ENCODE measurements at places on chromosomes 7 and 10.

GRCh38 chr7:109763611-109764010 is 1193.9 kb downstream of the DNAJB9 start:
- DNase-seq = no peak

GRCh38 chr10:132885451-132886210 is 56.7 kb downstream of the CFAP46 start:
- no peak for DNase-seq

DNA sequence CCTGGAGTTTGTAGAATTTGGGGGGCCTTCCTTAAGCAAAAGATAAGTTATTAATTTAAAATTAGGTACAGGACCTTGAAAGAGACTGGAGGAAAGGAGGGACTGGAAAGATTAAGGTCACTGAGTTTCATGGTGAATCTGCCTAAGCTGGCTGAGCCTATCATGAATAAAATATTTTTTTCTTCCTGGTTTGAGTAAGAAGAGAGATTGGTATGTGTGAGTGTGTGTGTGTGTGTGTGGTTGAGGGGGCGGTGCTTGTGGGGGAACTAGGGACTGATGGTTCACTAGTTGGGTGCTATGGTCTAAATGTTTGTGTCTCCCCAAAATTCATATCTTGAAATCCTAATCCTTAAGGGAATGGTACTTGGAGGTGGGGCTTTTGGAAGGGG is 142.5 kb upstream of the PRKCQ start:
- no peak for DNase-seq

GRCh38 chr7:45919231-45919784 is 1.8 kb downstream of the IGFBP3 start:
- DNase-seq = no peak

DNA sequence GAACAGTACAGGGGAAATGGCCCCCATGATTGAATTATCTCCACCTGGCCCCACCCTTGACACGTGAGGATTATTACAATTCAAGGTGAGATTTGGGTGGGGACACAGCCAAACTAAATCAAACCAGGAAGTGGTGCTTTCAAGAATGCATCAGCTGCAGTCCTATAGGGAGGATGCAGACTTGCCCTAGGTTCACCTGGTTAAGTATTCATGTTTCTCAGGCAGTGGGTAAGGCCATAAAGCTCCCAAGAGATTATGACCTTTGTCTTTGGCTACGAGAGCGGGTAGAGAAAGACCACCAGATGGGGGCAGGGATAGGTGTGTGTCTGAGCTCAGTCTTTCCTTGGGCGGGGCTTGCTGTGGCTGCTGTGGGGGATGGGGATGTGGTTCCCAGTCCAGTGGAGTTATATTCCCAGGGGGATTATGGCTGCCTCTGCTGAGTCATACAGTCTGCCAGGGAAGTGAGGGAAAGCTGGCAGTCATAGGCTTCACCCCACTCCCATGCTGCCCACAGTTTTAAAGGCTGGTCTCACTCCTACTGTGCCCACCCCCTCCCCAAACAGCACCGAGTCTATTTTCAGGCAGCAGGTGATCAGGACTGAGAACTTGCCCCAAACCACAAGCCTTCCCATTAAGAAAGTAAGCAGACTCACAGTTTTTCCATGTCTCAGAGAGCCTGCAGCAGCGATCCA is 8.4 kb upstream of the R3HCC1L start:
- no peak for DNase-seq

GRCh38 chr7:8109196-8110022 is 140.8 kb downstream of the GLCCI1 start:
- DNase-seq = no peak

DNA sequence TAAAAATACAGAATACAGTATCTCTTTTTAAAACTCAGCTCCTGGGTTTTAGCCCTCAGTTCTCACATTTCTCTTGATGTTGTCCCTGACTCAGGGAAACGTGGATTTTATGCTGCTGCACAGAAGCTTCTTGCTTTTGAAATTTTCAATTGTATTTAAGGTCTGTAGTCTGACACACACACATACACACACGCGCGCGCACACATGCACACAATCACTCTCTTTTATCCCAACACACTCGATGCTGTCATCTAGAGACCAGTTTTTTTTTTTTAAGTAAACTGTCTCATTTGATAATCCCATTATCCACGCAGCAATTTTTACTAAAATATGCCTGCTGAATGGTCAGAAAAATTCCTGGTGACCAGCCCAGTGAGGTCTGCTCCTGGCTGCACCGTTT is 108.6 kb downstream of the KMT2E start:
- no peak for DNase-seq

- peak; percentile 18 for DNase-seq
Observed at GRCh38 chr7:104980841-104981671, 32.9 kb upstream of the KMT2E start.

DNA sequence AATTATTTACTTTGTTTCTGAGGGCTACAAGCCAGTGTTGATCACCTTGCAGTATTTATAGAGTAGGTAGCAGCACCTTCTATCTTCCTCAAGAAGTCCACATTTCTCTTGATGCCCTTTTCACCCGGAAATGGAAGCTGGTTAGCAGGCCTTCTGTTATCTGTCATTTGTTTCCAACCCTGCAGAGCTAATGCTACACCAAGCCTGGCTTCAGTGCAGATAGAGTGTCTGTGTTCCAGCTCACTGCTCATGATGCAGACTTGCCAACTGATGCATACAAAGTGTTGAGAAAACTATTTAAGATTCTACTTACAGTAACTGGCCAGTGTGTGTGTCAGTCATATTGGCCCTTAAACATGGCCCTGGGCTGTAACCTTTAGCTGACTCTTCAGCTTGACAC is 301.0 kb downstream of the LHFPL3 start:
- no peak for DNase-seq

DNA sequence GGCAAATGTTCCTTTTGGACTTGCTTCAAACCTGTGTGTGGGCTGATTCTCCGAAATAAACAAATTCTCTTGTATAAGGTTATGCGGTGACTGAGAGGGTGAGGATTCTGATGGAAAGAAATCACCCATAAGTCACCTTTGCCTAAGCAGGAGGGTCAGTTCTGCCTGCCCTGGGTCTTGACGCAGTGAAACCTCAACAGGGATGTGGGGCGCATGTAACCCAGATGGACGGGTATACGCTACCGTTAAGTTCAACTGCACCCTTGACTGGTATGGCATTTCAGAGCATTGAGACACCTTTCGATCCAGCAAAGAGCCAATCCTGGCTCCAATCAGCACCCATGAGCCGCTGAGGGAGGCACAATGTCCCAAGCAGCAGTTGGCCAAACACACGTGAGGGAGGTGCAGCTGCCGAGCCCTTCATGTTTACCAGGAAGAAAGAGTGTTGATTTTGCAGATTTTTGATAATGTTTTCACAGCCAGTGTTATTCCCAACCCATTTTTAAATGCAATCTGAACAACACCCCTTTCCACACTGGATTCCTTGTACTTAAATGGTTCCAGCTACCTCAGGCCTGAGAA is 48.1 kb downstream of the SORBS1 start:
- DNase-seq = no peak

GRCh38 chr10:113056441-113057021 is 106.5 kb downstream of the TCF7L2 start:
- no peak for DNase-seq

DNA sequence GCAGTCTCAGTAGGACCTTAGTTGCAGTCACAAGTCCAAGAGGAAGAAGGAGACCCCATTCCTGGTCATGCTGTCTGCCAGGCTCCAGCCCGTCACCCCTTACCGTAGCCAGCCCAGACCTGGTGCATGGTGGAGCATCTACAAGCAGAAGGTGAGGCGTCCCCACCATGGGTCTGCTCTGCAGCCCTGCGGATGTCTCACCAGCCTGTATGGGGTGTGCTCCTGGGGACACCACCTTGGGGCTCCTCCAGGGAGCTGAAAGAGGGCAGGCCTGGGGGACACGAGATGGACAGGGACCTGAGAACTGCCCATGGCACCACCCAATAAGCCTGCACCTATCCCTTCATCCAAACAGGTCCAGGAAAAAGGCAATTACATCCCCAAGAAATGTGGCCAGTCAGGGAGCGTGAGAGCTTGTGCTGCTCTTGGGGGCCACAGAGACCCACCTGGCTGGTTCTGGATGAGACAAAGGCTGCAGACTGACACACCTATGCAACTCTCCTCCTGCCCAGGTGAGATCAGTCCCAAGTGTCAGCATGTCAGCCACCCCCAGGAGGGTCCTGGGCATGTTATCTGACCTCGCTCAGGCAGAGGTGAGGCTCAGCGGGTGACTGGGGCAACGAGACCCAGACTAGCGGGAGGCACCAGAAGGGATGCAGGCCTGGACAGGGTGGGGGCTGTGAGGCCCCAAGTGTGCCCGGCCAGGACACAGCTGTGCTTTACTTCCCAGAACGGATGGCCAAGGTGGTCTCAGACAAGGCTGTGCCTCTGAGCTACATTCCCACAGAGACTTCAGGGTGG is 84.5 kb upstream of the RET start:
- no peak for DNase-seq

GRCh38 chr7:39816462-39817060 is 133.5 kb upstream of the CDK13 start:
- no peak for DNase-seq

GRCh38 chr10:666237-667012 is 23.0 kb downstream of the DIP2C start:
- no peak for DNase-seq

- DNase-seq = no peak
Observed at GRCh38 chr10:50981904-50982303, 92.4 kb upstream of the PRKG1 start.

GRCh38 chr7:20798694-20799121 is 12.0 kb upstream of the SP8 start:
- no peak for DNase-seq

- no peak for DNase-seq
Observed at GRCh38 chr7:33278095-33278494, 148.7 kb downstream of the BBS9 start.

DNA sequence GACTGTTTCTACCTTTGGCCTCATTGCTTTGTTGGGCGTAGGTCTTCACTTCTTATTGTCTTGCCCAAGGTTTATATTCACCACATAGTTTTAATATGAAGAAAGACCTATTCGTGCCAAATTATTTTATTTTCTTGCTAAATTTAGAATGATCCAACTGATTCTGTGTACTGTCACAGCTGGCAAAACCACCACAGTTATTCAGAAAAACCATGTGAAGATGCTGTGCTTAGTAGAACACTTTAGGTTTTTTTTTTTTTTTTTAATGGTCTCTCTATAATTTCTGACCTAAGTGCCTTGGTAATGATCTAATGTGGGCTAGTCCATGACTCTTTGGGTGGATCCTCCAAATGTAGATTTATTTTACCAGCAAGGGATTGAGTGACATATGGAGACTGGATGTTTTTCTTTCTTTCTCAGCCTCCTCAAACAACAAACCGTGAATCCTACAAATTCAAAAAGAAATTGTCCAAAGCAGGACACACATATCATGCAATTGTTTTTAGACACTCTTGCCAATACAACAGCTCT is 243.8 kb downstream of the DYNC1I1 start:
- no peak for DNase-seq

- no peak for DNase-seq
Observed at GRCh38 chr10:31037749-31038148, 6.1 kb upstream of the ZNF438 start.

DNA sequence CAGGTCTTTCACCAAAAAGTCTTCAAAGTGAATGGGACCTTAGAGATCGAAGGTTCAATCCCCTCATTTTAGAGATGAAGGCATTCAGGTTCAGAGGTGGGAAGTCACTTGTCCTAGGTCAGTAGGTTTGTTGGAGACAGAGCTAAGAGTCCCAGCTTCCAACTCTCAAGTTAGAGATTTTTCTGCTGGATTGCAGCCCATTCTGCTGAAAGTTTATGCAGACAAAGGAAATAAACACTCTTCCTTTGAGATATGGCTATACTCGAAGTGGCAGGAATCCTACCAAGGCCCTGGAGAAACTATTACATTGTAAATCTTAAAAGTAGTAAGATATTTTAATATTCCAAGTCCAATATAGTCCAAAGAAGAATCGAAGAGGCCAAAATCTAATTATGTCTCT is 64.4 kb downstream of the LYZL1 start:
- no peak for DNase-seq

DNA sequence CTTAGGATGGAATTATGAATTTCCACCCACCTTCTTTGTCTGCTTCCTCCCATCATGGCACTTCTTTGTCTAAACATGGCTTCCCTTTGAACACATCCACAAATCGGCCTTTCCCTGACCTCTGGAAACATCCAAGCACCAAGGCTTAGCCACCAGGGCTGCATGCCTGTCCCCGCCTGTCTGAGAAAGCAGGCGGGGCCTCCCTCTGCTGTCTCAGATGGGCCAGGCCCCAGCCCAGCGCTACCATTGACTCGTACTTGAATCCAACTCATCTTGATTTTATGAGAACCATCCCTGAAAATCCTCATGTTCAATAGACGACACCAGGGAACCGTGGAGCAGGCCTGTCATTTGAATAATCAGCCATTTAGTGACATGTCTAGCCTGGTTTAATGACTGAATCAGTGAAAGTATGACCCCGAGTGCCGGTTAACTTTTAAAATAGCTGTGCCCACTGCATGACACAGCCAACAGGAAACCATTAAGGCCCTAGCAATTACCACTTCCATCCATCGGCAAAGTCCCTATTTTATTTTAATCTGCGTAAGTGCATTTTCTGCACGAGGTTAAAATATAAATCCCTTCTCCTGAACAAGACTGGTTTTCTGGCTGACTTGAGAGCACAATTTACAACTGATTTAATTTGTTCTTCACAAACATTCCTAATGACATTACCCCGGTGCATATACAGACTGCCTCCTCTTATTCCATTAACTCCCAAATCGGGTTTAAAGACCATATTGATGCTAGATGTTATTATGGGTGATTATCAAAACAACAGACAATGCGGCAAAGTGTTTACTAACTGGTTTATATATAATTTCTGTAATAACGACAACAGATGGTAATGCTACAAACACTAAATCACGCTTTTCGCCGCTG is 194.7 kb downstream of the BUB3 start:
- no peak for DNase-seq

- DNase-seq = no peak
Observed at GRCh38 chr10:79081353-79082034, 12.7 kb downstream of the ZMIZ1 start.

- DNase-seq = no peak
Observed at GRCh38 chr10:79013406-79013987, 55.3 kb upstream of the ZMIZ1 start.

GRCh38 chr7:105206985-105207384 is 181.7 kb downstream of the SRPK2 start:
- no peak for DNase-seq

GRCh38 chr7:25562673-25563182 is 334.4 kb upstream of the NPVF start:
- no peak for DNase-seq

GRCh38 chr7:152406491-152406890 is 29.3 kb downstream of the KMT2C start:
- no peak for DNase-seq

DNA sequence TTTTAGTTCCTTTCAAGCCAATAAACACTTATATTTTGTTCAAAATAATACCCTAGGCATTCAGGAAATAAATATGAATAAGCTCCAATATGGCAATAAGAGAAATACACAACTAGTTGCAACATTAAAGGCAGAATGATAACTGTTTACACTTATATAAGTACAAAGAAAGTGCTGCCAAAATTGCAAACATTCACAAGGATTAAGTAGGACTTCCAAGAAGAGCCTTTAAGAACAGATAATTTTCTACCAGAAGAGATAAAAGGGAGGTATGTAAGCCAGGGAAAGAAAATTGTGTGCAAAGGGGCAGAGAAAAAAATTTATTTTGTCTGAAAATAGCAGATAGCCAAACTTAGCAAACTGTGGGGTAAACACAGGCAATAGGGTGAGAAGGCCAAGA is 83.8 kb downstream of the CTNNA3 start:
- no peak for DNase-seq

GRCh38 chr7:69796416-69796815 is 198.1 kb downstream of the AUTS2 start:
- no peak for DNase-seq
